Activated naive CD4-positive, alpha-beta T cell (primary cell): ENCODE measurements at places on chromosomes 11 and 22.

DNA sequence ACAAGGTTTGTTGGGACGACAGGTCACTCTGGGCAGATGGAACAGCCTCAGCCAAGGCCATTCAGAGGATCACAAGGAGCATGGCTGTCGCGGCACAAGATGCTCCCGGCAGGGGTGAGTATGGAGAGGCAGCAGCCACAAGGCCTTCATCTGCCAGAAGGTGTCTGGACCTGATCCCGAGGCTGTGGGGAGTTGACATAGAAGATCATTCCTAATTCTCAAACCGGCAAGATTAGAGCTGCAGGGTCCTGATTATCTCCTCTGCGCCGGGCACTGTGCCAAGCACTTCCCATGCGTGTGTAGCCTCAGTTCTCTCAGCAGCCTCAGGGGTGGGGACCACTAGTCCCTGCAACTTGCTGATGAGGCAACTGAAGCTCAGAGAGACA lies 32.3 kb upstream of the RFPL3 start:
- no peak for DNase-seq

- no peak for DNase-seq
Observed at GRCh38 chr22:47333625-47334024, 571.2 kb downstream of the TBC1D22A start.

DNA sequence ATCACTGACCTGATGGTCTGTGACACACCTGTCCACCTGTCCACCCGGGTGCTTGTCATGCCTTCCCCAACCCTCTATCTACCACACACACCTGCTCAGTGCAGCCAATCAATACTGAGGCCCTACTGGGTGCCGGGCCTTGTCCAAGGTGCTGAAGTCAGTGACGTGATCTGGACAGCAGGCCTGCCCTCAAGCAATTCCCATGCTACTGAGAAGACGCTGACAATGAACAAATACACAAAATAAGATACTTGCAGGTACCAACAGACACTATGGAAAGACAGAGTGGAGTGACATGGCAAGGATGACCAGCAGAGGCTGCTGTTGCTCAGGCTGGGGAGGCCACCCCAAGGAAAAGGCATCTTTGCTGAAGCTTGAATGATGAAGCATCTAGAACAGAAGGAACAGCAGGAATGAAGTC lies 21.2 kb downstream of the PLAAT3 start:
- no peak for DNase-seq

- no peak for DNase-seq
Observed at GRCh38 chr11:129323896-129324502, 51.6 kb upstream of the BARX2 start.

- no peak for DNase-seq
Observed at GRCh38 chr22:50502628-50503474, 4.7 kb downstream of the LMF2 start.

DNA sequence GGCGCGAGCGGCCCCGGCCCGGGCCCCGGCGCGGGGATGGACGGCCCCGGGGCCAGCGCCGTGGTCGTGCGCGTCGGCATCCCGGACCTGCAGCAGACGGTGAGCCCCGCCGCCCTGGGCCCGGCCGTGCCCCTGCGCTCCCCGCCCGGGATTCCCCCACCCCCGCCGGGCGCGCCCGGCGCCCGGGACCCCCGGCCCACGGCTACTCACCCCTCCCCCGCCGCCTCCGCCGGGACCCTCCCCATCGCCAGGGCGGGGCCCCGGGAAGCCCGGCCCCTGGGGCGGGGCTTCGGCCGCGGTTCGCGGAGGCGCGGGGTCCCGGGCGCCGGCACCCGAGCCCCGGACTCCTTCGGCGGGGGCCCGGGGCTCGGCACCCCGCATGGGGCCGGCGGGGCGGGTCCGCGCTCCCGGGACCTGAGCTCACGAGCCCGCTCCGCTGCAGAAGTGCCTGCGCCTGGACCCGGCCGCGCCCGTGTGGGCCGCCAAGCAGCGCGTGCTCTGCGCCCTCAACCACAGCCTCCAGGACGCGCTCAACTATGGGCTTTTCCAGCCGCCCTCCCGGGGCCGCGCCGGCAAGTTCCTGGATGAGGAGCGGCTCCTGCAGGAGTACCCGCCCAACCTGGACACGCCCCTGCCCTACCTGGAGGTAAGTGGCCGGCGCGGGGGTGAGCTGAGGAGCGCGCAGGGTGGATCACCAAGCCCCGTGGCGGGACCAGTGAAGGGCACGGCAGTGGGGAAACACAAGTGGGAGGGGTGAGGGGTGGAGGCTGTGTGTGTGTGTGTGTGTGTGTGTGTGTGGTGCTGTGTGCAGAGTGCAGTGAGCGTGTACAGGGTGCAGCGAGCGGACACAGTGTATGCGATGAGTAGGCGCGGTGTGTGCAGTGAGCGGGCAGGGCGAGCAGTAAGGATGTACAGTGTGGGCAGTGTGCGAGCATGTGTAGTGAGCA lies 2.3 kb downstream of the SHANK3 start:
- no peak for DNase-seq
